ENCODE measurements at places on chromosomes 13 and 19. TPM values are rescaled to one million over a fixed set of nuclear protein-coding genes. Genes with fewer than 3 reads are reported as not detected.

The TNFSF11 gene
- total RNA-seq = 0.32 TPM

DNA sequence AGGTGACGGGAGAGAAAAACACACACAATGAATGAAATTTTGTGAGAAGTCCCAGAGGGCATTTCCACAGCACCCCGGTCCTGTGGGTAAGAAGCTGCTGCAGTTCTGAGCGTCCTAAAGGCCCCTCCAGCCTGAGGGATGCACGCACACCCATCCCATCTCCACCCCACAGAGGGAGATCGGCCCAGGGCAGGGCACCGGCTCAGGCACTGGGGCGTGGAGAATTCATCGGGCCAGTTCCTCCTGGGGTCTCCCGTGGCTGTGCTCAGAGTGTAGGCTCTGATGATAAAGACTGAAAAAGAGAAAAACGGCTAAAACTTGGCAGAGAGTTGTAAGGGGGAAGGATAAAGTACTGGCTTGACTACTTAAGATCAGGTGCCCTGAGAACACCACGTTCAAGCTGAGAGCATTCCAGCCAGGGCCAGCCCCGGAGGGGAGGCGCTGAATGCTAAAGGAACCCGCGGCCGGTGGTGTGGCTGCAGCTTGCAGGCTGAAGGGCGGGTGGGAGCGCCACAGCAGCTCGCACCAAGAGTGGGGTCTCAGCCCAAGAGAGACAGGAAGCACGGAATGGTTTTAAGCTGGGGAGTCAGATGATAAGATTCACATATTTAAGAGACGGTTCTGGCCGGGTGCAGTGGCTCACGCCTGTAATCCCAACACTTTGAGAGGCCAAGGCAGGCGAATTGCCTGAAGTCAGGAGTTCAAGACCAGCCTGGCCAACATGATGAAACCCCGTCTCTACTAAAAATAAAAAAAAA lies 121.9 kb upstream of the SPACA7 start:
- no peak overlapping the region for H3K4me3 ChIP-seq
- H3K27ac ChIP-seq = no peak overlapping the region
- H3K4me1 ChIP-seq = no peaks in the 10 kb centered on the region
- no peak for DNase-seq
- H3K36me3 ChIP-seq = no peaks in the 10 kb centered on the region

DNA sequence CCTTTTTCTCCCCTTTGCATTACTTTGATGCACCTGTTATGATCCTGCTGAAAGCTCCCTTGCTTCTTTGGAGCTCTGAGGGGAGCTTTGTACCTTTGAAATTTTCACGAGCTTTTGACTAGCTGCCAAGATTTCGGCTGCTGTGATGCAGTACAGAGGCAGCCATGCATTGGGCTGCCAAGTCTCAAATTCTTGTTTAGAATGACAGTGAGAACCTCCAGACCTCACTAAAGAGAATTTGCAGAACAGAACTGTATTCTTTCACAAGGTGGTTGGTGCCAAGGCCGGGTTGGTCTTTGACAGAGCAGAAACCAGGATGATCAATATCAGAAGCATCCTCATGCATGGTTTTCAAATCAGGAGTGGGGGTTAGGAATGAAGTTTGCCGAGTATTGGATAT lies 414.8 kb downstream of the GPC5 start:
- H3K36me3 ChIP-seq = no peaks in the 10 kb centered on the region
- DNase-seq = no peak
- no peaks in the 10 kb centered on the region for H3K4me1 ChIP-seq
- no peak overlapping the region for H3K27ac ChIP-seq
- no peaks in the 10 kb centered on the region for H3K27me3 ChIP-seq
- no peak overlapping the region for H3K4me3 ChIP-seq

The DCT gene
- total RNA-seq = not detected

DNA sequence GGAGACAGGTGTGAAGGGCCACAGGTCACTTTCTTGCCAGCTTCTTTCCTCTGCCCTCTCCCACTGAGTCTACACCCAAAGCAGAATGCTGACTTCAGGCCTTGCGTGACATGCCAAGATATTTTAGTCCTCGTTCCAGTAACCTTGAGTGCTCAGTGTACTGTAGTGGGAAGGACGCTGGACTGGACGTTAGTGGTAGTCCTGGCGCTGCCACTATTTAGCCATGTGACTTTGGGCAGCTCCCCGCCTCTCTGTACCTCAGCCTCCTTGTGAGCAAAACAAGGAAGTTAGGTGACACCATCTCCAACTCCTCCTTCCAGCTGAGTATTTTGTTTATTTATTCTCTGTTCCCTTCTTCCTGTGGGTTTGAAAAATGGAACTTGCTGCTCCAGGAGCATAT lies 86.1 kb downstream of the FRY start:
- no peak for DNase-seq
- H3K27ac ChIP-seq = no peak overlapping the region
- H3K27me3 ChIP-seq = no peaks in the 10 kb centered on the region
- peaks cover 3% of the 10 kb centered on the region for H3K4me1 ChIP-seq

All from activated CD8-positive, alpha-beta T cell treated with anti-CD3 and anti-CD28 coated beads, Interleukin-2, amount 10 ng/mL, durations not matched to agents 7 days and 5 days (primary cell).